Osteocyte (in vitro differentiated cells): ENCODE measurements at places on chromosomes 4 and X. TPM values are rescaled to one million over a fixed set of nuclear protein-coding genes. Genes with fewer than 3 reads are reported as not detected.

CXCL5 gene
- total RNA-seq, result 0.13 and 0.18 TPM in 2 replicates

USP27X gene
- 4.5 and 4.6 TPM in 2 replicates for total RNA-seq

LGI2 gene
- 0.08 TPM in 1 of 2 replicates, not detected in the other for total RNA-seq

GRCh38 chr4:151099976-151100417 lies 569 bp downstream of the RPS3A start:
- peaks cover 37% of the 10 kb centered on the region for H3K36me3 ChIP-seq
- DNase-seq, result no peak
- H3K27ac ChIP-seq, result peak overlapping the region; percentile 98
- peaks cover 29% of the 10 kb centered on the region for H3K4me1 ChIP-seq
- peaks cover 3% of the 10 kb centered on the region for H3K27me3 ChIP-seq
- peak overlapping the region; percentile 96 for H3K4me3 ChIP-seq

GRCh38 chr4:88356771-88357170 lies 21.9 kb upstream of the HERC6 start:
- H3K4me3 ChIP-seq, result no peak overlapping the region
- H3K36me3 ChIP-seq, result no peaks in the 10 kb centered on the region
- peaks cover 2% of the 10 kb centered on the region for H3K27me3 ChIP-seq
- no peak overlapping the region for H3K27ac ChIP-seq
- DNase-seq, result no peak
